ENCODE measurements at places on chromosomes 7 and 10.

DNA sequence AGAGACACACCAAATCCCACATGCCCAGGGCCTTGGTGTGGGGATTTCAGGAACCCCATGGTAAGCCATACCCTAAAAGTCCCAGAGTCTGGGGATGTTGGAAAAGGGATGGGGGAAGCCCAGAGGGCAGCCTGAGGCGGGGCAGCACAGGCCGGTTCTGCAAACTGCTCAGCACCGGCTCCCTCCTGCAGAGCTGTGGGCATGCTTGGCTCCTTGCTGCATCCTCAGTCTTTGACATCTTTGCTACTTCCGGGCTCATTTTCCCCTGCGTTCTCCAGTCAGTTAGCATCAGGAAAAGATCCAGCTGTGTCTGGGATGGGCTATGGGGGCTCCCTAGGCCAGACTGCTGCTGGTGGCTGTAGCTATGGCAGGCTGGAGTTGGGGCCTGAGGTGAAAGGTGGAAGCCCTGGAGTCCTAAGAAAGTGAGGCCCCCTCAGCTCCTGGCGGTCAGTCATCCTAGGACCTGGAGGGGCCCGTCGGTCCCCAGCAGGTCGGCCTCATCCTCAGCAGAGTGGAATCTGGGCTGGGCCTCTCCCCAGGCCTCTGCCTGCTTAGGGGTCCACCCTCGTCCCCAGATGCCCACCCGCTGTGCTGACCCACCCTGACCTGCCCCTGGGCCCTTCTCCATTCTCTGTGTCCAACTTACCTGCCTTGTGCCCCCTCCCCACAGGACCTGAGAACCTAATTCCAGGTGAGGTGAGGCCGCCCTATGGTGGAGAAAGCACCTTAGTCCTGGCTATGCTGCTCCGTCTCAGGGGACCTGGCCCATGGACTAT is 9.3 kb downstream of the TBATA start:
- no peak for DNase-seq

DNA sequence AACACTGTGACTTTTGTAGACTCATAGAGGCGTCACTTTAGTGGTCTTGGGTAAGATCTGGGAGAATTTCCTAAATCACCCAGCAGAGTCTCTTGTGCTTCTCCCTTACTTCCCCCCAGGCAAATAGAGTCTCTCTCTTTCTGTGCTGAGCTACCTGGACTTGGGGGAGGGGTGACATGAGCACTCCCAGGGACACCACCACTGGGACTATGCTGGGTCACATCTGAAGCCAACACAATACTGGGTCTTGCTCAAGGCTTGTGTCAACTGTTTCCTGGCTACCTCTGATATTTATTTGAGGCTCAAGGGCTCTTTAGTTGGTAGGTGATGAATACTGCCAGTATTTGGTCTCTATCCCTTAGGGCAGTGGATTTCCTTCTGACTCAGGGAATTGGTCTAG is 214.6 kb upstream of the TPK1 start:
- DNase-seq, result no peak

- no peak for DNase-seq
These were observed 40.3 kb downstream of the CCDC71L start for GRCh38 chr7:106620676-106621075.

DNA sequence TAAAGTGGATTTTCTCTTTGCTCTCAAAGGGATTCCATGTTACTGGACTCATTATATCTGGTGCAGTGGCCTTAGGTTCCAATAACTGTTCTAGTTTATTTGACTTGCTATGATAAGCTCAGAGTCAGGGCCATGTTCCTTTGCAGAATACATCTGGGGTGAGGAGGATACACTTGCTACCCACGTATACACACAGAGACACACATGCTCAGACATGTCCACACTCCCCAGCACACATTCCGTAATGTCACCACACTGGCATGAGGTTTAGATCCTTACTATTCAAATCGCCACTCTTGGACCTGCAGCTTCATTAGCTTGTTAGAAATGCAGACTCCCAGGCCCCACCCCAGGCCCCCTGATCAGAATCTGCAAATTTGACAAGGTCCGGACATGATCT is 195.3 kb downstream of the BMPER start:
- no peak for DNase-seq

- DNase-seq, result no peak
These were observed 123.9 kb downstream of the TNS3 start for GRCh38 chr7:47458057-47458456.

GRCh38 chr7:99108613-99109012 is 35.3 kb downstream of the SMURF1 start:
- no peak for DNase-seq

GRCh38 chr7:118182593-118183427 is 1.2 kb upstream of the LSM8 start:
- DNase-seq, result no peak

- DNase-seq, result no peak
These were observed 16.2 kb upstream of the TES start for GRCh38 chr7:116194115-116194514.

DNA sequence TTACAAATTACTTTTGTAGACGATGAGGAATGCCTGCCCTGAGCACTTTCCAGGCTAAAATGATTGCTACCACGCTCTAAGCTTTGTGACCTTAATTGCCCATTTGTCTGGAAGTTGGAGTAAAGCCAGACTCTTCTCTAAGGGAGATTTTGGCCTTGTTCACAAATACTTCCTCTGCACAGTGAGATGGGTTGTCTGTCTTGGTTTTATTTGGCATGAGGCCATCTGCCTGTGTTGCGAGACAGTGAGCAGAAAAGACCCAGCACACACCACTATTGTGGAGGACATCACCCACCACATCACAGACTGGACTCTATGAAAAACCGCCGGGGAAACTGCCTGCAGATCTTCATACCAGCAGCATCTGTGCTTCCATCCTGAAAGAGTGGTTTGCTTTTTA is 138.4 kb downstream of the BICC1 start:
- no peak for DNase-seq

DNA sequence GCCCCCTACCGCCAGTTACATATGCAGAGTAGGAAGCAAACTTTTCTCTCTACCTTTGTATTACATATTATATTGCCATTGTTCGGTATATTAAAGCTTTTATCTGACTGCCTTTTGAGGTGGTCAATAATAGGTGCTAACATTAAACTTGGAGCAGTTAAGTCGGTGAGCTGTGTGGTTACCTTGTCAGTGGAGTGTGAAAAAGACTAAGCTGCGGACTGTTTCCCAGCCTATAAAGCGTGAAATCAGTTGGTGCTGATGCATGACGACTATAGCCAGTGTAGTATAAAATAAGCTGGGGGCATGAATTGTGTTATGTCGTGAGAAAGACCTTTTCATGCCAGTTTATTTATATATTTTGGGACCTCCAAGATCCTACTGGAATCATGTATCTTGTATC is 33.7 kb downstream of the R3HCC1L start:
- DNase-seq, result no peak

DNA sequence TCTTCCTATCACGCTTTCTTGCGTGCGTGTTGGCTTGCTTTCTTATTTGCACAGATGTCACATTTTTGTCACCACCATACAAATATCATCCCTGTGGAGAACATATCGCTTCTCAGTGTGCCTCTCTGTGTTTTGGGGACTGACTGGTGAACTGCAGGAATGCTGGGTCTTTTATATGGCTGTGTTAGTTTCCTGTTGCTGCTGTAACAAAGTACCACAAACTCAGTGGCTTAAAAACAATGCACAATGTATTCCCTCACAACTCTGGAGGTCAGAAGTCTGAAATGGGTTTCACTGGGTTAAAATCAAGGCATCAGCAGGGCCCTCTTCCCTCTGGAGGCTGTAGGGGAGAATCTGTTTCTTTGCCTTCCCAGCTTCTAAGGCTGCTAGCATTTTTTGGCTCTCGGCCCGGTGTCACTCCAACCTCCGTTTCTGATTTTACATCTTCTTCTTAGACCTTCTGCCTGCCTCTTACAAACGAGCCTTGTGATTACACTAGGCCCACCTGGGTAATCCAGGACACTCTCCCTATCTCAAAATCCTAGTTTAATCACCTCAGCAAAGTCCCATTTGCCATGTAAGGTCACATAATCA is 82.0 kb downstream of the LRMDA start:
- DNase-seq, result no peak

GRCh38 chr7:37751096-37751495 is 67.5 kb downstream of the GPR141 start:
- no peak for DNase-seq

DNA sequence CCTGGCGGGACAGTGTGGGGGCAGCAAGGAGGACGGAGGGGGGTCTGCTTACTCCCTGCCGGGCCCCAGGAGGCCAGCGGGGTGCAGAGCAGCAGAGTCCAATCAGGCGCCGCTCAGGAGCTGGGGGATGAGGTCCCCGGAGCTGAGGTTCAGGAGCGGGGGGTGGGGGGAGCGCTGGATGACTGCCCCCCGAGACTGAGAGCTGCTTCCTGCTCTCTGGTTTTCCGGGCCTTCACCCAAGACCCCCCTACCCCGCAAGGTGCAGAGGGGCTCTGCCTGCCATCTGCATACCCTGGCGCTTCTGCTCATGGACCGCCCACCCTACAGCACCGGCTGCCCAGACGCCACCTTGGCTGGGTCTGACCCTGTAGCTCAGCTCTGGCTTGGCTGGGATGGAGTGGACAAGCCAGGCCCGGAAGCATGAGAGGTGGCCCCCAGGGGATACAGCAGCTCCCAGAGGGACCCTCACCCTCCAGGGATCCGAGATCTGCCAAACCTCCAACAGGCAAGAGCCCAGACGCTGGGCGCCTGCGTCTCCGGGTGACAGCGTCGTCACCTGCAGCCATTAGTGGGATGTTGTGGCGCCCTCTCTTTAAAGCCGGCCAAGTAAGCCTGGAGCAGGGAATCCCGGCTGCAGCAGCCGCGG is 930 bp downstream of the KNDC1 start:
- no peak for DNase-seq

DNA sequence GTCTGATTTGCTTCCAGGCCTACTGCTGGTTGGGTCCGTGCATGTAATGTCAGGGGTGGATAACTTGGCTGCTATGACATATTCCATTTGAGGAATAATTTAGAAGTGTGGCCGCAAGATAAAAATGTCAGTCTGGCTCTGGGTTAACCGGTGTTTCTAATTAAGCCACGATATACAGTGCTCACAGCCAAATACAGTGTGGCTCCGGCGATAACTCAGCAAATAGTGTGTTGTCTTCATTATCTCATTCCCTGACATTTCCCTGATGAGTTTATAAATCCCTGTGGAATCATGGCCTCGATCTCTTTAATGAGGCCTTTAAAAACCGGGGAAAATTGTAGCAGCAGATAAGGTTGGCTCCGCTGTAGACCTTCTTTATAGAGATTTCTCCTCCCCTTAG is 1125.0 kb downstream of the TYW1 start:
- no peak for DNase-seq

GRCh38 chr10:1035201-1035600 is 9.5 kb upstream of the IDI2 start:
- DNase-seq, result no peak

GRCh38 chr10:44733501-44734488 is 177.3 kb upstream of the TMEM72 start:
- DNase-seq, result peak; percentile 18

DNA sequence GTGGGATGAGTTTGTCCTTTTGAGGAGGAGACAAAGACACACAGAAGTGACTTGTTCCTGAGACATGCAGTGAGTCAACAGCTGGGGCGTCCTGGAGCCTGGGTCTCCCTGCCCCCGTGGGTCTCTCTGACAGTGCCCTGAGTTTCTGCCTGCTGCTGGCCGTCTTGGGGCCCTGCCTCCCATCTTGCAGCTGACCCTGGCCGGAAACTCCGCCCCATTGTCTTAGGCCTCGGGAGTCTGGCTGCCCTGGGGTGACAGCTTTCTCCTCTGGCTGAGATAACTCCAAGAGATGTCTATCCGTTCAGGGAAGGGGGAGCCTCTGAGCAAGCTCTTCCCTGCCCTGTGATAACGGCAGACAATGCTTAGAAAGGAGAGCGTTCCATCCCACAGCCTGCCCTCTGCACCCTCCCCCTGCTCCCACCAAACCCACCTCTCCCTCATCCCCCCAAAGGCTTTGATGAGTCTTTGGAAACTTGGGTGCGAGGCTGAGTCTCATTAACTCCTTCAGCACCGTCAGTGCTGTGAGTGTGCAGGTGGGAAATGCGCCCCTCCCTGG is 69.5 kb upstream of the PODXL start:
- no peak for DNase-seq

DNA sequence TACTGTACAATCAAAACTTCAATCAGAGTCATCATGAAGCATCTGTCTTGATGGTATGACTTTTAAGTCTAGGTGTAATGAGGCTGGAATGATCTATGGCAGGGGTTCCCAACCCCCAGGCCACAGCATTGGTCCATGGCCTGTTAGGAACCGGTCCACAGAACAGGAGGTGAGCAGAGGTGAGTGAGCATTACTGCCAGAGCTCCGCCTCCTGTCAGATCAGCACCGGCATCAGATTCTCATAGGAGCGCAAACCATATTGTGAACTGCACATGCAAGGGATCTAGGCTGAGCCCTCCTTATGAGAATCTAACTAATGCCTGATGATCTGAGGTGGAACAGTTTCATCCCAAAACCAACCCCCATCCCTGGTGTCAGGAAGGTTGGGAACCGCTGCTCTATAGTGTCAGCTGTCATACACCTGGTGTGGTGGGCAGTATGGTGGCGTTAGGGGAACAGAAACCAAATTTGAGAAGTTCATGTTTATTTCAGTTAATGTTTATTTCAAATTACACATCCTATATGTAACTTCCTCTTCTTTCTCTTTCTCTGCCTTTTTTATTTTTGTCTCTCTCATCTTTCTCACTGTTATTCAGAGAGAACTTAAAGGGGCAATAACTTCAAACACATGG is 432.6 kb downstream of the TNS3 start:
- DNase-seq, result no peak

DNA sequence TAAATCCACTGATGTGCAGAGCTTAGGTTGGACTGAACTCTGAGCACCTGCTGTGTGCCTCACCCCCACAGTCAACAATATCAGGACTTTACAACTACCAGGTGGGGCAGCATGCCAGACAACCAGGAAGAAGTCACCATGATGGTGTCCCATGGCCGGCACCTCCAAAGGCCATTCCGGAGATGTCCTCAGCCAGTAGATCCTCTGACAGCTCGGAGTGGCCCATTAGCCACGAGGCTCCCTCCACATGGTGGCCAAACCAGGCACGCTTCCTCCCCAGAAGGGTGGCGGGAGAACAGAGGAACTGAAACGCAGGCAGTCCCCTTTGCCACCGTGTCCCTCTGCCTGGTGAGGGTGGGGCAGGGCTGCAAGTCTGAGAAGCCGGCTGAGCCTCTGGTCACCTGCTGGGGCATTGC is 390.0 kb downstream of the TNS3 start:
- no peak for DNase-seq

DNA sequence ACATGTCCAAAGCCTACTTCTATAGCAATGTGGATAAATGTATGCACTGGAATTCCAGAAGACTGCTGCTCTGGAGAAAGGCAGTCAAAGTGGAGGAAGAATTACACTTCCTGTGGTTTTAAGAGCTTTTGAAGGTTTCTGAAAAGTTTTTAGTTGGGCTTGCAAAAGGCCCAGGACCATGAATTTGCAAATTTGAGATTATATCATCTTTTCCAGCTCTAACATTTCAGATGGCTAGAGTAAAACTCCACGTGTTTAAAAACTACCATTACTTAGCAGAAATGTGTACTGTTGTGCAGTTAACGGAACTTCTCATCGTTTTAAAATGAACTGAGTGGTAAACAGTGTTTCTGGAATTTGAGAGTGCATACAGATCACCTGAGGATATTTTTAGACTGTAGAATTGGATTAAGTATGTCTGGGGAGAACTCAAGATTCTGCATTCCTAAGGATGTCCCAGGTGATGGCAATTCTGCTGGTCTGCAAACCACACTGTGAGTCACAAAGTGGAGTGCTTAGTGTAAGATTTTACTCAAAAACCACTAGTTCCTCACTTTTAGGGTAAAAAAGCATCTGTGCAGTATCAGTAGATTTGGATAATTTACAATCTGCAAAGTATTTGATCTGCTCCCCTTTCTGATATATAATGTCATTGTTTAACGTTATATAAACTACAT is 32.9 kb upstream of the CCDC71L start:
- no peak for DNase-seq
